Skeletal muscle tissue (tissue), 5 donors: ENCODE measurements at places on chromosomes 5 and 9. TPM values are rescaled to one million over a fixed set of nuclear protein-coding genes. Genes with fewer than 3 reads are reported as not detected.

GPX8 gene
- 23.5 TPM for total RNA-seq

SLC24A2 gene
- total RNA-seq: 0.52 TPM

FBXL7 gene
- total RNA-seq: 3.7 TPM

PDE6A gene
- total RNA-seq: not detected

TAF7 gene
- 72.0 TPM for total RNA-seq

DAB2IP gene
- 12.5 TPM for total RNA-seq

C1QTNF3 gene
- 90.3 TPM for total RNA-seq

WHRN gene
- total RNA-seq: 0.52 TPM
